Right lung (tissue), 10 donors: ENCODE measurements at places on chromosomes 6 and 20. TPM values are rescaled to one million over a fixed set of nuclear protein-coding genes. Genes with fewer than 3 reads are reported as not detected.

DNA sequence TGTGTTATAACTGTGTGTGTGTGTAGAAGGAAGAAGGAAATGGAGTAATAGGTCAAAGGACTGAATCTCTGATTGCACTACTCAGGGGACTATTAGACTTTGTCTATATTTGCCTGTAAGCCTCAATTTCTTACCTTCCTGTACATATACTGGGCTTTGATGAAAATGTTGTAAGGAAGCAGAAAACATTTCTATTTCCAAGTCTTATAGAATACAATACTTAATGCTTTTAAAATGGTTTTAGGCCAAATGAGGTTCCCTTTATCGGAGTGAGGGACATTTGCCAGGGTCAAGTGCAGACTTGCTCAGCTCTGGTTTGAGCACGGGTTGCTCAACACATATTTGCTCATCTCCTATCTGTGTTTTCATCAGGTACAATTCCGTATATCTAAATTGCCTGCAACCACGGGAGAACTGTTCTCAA, 28.3 kb downstream of the MEP1A start:
- no peak for DNase-seq

DNA sequence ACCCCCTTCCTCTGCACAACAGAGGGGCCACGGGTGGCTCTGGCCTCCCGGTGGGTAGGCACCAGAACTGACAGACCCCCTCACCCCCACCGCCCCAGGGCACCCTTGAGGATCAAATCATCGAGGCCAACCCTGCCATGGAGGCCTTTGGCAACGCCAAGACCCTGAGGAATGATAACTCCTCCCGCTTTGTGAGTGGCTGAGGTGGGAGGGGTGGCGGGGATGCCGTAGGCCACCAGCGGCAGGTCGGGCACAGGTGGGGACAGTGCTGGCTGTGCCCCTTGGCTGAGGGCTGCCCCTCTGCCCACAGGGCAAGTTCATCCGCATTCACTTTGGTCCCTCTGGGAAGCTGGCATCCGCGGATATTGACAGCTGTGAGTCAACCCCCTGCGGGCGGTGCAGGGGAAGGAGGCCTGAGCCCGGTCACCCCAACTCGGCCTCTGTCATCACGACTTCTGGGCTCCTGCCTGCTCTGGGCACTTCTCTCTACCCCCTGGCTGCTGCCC, 29.1 kb downstream of the MYH7B start:
- DNase-seq, result no peak

The ENPP5 gene
- 10.1 TPM for polyA plus RNA-seq

- no peak for DNase-seq
These were observed 5.7 kb downstream of the ELOVL4 start for GRCh38 chr6:79941489-79942151.

GRCh38 chr6:24535210-24535609, 40.4 kb downstream of the ALDH5A1 start:
- no peak for DNase-seq

DNA sequence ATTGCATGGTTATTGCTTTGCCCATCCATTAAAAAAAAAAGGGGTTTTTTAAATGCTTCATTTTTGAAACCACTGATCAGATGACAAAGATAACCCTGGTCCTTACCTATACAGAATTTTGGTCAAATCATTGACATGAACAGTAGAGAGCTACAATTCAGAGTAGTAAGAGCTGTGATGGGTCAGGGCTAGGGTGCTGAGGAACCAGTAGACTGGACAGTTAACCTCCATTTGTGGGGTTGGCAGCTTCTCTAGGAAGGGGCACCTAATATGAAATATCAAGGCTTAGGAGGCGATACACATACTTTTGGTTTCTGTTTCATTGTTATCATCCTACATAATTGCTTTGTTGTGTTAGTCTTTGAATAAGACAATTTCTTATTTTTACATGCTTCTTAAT, 55.1 kb downstream of the ORC3 start:
- DNase-seq, result no peak

- no peak for DNase-seq
These were observed 67.7 kb downstream of the RPP40 start for GRCh38 chr6:4935975-4936680.
